ENCODE measurements at places on chromosomes 16 and 17.
A peak's percentile ranks its signal among the peaks of the same experiment; 100 is the strongest.

DNA sequence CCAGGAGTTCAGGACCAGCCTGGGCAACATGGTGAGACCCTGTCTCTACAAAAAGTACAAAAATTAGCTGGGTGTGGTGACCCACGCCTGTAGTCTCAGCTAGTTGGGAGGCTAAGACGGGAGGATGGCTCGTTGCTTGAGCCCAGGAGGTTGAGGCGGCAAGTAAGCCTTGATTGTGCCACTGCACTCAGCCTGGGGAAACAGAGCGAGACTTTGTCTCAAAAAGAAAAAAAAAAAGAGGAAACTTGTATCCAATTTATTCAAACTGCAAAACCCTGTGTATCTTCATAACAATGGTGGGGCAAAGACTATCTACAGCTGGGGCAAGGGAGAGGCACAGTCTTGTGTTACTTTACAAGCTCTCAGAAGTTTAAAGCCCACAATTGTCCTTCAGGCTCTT lies 21.5 kb downstream of the GRB7 start:
- DNase-seq = no peak

DNA sequence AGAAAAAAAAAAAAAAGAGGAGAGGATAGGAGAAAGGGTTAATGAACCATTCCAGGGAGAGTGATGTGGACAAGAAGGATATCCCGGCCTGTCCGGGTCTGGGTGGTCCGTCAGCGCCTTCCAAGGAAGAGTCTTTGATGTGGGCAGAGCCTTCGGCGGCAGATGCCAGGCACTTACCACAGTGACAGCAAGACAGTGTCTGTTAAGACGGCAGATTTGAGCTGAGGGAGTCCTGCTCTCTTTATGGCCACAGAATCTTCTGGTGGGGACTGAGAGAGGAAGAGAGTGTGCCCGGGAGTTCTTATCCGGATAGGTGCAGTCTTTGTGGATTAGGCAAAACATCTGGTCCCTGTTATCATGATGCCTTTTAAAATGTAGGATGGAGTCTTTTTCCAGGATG lies 95.2 kb downstream of the ZDHHC7 start:
- no peak for DNase-seq

DNA sequence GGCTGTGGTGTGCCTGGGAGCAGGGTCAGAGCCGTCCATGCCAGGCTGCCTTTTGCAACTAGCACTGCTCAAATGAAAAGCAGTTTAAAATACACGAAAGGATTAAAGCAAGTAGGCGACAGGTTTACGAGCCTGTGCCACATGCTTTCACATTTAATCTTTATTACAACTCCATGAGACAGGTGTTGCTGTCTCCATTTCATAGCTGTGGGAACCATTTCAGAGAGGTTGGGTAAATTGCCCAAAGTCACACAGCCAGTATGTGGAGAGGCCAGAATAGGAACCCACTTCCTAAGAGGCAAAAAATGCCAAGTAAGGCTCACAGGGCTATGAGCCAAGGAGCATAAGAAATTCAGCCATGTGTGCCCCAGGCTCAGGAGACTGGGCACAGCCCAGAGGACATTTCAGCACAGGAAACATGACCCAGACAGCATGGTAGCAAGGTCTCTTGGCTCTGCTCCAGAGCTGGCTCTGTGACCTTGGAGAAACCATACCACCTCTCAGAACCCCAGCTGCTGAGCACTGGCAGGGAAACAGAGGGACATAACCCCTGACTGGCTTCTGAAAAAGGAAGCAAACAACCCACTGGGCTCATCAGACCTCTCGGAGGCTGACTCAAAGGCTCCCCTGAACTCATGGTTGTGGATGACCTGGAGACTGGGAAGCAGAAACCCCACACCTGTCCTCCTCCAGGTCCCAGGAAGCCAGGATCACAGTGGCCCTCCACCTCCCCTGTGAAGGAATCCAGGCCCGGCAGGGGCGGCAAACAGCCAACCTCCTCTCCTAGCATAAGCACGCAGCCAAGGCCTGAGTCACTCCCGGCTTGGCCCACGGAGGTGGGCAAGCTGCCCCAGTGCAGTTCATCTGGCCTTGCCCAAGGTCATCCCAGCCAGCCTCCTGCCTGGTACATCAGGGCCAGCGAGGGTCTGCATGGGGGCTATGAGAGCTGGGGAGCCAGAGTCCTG lies 40.3 kb upstream of the MRPS23 start:
- no peak for DNase-seq

DNA sequence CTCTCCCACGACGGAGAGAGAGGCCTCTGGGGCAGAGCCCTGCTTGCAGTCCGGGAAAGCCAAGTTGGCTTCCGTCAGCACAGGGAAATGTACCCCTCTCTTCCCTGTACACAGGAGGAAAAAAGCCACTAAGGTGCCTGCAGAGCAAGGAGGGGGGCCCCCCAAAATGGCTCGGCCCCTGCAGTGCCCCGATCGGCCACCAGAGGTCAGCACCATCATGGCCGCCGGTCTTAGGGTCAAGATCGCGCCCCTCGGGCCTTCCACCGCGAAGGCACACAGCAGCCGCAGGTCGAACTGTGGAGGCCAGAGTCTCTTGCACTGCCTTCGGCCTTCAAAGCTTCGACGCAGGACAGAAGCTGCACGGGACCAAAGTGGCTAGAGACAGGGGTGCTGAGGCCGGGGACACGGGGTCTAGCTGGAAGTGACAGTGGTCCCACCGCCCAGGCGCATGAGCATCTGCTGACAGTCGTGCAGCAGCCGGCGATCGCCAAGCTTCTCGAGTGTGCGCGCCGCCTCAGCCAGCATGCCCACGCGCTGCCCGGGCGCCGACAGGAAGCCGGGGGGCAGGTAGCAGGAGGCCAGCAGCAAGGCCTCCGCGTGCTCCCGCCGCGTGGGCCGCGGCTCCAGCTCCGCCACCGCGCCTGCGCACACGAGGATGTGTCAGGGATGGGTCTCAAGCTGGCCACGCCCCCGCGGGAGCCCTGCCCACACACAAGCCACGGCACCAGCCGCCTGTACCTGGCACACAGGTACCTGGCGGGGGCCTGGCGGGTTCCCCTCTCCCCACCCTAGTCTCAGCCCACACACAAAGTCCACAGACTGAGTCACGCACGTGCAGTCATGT lies 24.4 kb downstream of the SREBF1 start:
- DNase-seq = peak; percentile 58

GRCh38 chr17:82559566-82560251 lies 40.2 kb downstream of the FOXK2 start:
- DNase-seq = no peak

- DNase-seq = no peak
These were observed 21.1 kb downstream of the PRMT7 start for GRCh38 chr16:68331879-68332410.

- DNase-seq = no peak
These were observed 26.8 kb upstream of the GOSR1 start for GRCh38 chr17:30450125-30451027.

DNA sequence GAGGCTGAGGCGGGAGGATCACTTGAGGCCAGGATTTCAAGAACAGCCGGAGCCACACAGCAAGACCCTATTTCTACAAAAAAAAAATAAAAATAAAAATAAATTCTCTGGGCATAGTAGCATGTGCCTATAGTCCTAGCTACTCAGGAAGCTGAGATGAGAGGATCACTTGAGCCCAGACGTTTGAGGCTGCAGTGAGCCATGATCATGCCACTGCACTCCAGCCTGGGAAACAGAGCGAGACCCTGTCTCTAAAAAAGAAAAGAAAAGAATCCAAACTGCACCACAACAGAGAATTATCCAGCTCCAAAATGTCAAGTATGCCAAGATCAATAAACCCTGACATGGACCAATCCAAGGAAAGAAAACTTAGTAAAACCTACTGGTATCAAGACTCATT lies 78.9 kb upstream of the NOL11 start:
- no peak for DNase-seq

GRCh38 chr17:82880620-82881323 lies 41.0 kb upstream of the ZNF750 start:
- no peak for DNase-seq

DNA sequence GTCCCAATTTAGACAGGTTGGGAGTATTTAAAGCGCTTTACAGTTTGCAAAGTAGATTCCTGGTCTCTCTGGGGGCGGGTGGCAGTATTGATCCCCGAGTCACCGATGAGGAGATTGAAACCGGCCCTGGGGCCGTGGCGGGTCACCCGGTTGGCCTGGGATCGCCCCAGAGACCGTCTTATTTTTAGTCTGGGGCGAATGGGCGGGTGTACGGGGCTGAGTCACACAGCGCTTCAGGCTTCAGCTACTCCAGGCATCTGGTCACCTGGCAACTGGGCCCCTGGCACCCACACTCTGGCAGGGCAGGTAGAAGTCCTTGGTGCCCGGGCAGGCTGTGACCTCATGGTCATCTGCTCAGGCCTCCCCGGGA lies 669 bp downstream of the MIEF2 start:
- no peak for DNase-seq

GRCh38 chr17:2777242-2777867 lies 18.9 kb upstream of the RAP1GAP2 start:
- no peak for DNase-seq

GRCh38 chr17:81961521-81962498 lies 823 bp upstream of the NOTUM start:
- no peak for DNase-seq

GRCh38 chr17:68443972-68444464 lies 13.3 kb downstream of the WIPI1 start:
- no peak for DNase-seq

- DNase-seq = peak; percentile 77
These were observed 146.5 kb upstream of the PLCG2 start for GRCh38 chr16:81632392-81633146.

GRCh38 chr17:63697341-63698286 lies 2.3 kb downstream of the LIMD2 start:
- peak; percentile 75 for DNase-seq

DNA sequence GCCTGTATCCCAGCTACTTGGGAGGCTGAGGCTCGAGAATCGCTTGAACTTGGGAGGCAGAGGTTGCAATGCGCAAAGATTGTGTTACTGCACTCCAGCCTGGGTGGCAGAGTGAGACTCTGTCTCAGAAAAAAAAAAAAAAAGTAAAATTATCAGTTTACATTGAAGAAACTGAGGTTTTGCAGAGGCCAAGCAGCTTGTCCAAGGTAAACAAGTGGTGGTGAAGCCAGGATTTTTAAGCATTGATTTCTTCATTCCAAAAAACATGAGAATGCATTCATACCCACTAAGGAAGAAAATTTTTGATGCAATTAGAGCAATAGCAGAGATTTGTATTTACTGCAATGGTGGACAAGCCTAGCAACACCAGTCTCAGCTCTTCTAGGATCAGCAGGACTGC lies 52.7 kb downstream of the CENPV start:
- DNase-seq = no peak

DNA sequence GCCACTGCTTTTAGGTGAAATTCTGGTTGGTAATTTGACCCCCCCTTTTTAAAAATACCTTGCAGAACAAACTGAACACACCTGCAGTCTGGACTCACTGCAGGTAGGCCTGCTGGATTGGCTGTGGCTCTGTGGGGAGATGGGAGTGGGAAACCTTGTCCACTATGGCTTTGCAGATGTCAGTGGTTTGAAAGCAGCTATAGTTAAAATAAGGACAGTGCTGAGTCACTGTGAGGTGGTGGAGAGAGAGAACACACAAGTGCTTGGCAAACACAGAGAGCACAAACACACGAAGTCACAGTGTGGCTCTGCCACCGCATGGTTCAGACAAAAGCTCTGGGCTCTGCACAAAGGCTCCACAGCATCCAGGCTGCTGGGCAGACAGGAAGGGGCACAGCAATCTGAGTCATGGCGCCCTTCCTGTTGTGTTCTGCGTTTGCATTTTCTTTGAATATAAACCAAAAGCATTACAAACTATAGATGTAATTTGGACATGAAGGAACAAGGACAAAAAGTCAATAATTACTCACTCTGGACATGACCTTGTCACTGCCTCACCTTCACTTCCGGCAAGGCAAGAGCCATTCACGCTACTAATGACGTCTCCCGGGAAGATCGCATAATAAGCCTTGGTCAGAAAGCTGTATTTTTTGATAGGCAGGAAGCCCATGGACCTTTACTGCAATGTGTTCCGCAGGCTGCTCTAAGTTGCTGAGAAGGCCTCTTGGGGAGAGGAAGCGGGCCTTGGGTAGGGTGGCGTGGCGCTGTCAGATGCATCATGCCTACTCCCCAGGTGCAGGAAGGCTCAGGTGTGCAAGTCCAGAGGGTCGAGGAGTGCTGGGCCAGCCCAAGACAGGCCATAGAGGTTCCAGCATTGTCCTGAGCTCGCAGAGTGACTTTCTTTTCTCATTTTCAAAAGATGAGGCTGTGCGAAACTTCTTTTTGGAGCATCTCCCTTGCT lies 60.1 kb upstream of the MED9 start:
- DNase-seq = no peak

GRCh38 chr16:27154705-27155521 lies 48.4 kb upstream of the KDM8 start:
- DNase-seq = peak; percentile 71

GRCh38 chr16:8919934-8920462 lies 37.8 kb downstream of the LITAFD start:
- no peak for DNase-seq

GRCh38 chr17:40107522-40108174 lies 7.3 kb upstream of the NR1D1 start:
- DNase-seq = no peak

DNA sequence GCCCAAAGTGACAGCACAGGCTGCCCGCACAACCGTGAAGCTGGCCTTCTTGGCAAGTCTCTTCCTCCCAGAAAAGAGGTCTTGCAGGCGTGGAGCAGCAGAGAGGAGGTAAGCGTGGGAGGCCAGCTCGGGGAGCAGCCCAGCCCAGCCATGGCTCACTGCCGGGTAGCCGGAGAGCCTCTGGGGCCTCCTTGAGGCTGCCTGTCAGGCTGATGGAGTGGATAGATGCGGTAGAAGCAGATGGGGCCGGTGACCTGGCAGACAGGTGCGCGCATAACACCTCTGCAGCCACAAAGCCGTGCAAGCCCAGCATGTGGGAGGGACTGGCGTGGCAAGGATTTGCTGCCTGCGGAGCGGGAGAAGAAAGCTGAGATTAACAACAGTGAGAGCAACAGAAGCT lies 17.1 kb upstream of the DOK4 start:
- no peak for DNase-seq

- DNase-seq = no peak
These were observed 501.6 kb upstream of the PSMD7 start for GRCh38 chr16:73794994-73795393.

GRCh38 chr17:32141258-32141657 lies 1.0 kb upstream of the RHOT1 start:
- DNase-seq = no peak

- no peak for DNase-seq
These were observed 84.3 kb downstream of the CYTH1 start for GRCh38 chr17:78697554-78698343.

GRCh38 chr17:39935909-39936308 lies 8.4 kb downstream of the LRRC3C start:
- no peak for DNase-seq

DNA sequence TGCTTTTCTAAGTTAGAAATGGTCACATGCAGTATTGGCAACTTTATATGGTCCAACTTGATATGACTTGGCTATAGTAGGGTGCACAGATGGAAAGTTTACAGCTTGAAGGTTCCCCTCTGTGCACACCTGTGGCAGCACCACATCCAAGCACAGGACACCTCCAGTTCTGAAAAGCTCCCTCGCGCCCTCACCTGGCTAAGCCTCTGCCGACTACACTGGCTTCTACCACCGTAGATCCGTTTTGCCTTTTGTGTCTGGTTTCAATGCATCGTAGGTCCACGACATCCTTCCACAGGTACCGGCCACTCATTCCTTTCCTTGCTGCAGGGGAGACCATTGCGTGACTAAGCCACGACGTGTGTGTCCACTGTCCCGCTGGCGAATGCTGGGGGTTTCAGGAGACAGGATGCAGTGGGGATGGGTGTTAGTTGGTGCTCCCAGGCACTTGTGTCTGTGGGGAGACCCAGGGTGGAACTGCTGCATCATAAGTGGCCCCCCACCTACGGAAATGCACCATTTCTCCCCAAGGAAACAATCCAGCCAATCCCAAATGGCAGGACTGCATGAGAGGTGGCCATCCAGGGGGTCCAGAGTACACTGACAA lies 4.9 kb upstream of the RASD1 start:
- no peak for DNase-seq

All from activated CD4-positive, alpha-beta T cell treated with anti-CD3 and anti-CD28 coated beads, Interleukin-2, amount 50 U/mL, for 4 hours (primary cell).